AG04450 (cell line): ENCODE measurements at places on chromosomes 3 and 15.
A peak's percentile ranks its signal among the peaks of the same experiment; 100 is the strongest.

DNA sequence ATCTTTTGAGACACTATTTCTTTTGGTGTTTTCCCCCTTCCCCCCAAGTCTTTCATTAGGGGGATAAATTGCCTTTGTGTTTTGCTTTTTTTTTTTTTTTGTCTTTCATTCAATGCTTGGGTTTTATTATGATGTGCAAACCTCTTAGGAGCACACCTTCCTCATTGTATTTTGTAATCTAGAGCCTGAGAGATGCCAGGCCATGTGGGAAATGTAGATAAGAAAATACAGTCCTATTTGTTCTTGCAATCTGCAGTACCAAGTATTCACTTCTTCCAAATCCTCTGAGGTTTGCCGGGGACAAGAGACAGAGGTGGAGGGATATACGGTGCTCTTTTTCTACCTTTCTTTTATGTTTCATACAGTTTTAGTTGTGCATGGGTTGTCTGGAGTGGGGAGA, 66.7 kb downstream of the LARS2 start:
- no peak for DNase-seq

GRCh38 chr3:156298938-156299337, 178.6 kb downstream of the KCNAB1 start:
- DNase-seq, result no peak

- DNase-seq, result no peak
Observed at GRCh38 chr3:46110701-46111493, 83.6 kb upstream of the XCR1 start.

GRCh38 chr3:58151637-58152036, 59.1 kb downstream of the DNASE1L3 start:
- DNase-seq, result no peak

DNA sequence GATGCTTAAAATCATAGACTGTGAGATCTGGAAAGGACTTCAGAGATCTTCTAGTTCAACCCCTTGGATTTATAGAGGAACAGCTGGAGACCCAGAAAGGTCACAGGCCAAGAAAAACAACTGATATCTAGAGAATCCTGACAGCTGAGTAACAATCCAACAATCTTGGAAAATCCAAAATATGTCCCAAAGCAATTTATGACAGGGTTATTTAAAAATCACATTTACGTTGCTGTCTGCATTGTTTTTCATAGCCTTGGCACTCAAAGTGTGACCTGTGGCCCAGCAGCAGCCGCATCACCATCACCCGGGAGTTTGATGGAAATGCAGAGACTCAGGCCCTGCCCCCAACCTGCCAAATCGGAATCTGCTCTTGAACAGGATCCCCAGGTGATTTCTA, 78.8 kb downstream of the FBN1 start:
- no peak for DNase-seq

GRCh38 chr3:60365360-60365759, 885.9 kb downstream of the FHIT start:
- no peak for DNase-seq

DNA sequence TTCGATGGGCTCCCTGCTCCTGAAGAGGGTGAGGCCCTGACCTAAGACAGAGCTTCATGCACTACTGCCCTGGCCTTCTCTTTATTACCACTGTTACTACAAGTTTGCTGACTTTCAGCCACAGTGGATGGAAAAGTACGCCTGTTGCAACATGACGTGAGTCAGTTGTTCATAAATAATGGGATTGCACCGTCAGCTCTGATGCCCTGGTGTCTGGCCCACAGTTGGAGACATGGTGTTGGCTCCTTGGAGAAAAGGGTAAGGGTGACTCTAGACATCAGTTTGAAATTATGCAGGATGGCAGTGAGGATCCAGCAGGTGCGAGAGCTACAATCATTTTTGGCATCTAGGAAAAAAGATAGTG, 5.5 kb downstream of the PAQR5 start:
- peak; percentile 61 for DNase-seq

GRCh38 chr3:40623567-40623966, 98.8 kb downstream of the ZNF621 start:
- no peak for DNase-seq

DNA sequence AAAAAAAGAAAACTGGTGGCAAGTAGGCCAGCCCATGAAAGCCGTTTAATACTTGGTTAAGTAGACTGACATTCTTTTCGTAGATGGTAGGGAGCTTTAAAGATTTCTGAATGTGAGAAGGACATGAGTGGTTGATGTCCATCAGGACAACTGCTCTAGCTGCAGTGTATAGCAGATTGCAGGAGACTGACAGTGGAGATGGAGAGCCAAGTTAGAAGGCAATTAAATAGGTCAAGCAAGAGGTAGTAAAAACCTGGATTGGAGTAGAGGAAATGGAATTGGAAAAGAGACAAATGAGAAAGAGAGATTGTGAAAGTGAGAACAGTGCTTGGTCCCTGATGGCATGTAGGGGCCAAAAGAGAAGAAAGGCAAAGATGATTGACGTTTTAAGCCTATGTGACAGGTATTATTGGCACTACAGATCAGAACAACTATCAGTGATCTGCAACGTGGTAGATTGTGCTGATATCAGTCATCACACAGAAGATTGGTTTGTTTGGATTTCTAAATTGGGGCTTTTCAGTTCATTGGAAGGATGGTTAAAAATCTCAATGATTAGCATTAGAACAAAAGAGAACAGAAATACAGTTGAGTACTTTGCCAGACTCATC, 74.0 kb downstream of the CNTN4 start:
- DNase-seq, result no peak

DNA sequence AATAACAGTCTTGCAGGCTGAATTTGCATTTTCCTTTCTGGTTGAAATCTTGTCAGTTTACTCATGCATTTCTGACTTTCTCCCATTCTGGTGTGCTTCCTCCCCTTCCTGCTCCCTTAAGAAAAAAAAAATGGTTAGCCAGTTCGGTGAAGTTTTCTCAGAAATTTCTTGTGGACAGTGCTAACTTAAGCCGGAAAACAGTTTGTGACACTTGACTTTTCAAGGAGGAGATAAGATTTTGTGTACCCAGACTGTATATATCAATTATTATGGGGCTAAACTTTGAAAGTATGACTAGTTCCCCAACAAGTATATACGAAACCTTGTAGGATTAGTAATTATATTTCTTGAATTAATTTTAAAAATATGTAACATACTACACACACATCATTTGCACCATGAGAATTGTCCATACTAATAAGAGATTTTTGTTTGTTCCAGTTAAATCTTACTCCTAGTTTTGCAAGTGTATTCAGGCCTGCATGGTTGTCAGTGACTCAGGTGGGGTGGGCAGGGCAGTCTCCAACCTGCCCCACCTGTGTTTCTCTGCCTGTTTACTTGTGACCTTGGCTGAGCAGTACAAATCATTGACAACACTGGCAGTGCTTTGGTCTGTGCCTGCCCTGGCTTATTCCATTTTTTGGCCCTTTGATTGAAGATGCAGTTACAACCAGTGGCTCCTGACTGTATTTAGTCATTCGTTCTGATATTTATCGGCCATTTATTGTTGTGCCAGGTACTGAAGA, 19.1 kb downstream of the UBE2E1 start:
- no peak for DNase-seq

GRCh38 chr3:46634856-46635255, 22.5 kb downstream of the FAM240A start:
- DNase-seq, result no peak

GRCh38 chr3:193590088-193590856, 2.7 kb upstream of the OPA1 start:
- DNase-seq, result no peak

DNA sequence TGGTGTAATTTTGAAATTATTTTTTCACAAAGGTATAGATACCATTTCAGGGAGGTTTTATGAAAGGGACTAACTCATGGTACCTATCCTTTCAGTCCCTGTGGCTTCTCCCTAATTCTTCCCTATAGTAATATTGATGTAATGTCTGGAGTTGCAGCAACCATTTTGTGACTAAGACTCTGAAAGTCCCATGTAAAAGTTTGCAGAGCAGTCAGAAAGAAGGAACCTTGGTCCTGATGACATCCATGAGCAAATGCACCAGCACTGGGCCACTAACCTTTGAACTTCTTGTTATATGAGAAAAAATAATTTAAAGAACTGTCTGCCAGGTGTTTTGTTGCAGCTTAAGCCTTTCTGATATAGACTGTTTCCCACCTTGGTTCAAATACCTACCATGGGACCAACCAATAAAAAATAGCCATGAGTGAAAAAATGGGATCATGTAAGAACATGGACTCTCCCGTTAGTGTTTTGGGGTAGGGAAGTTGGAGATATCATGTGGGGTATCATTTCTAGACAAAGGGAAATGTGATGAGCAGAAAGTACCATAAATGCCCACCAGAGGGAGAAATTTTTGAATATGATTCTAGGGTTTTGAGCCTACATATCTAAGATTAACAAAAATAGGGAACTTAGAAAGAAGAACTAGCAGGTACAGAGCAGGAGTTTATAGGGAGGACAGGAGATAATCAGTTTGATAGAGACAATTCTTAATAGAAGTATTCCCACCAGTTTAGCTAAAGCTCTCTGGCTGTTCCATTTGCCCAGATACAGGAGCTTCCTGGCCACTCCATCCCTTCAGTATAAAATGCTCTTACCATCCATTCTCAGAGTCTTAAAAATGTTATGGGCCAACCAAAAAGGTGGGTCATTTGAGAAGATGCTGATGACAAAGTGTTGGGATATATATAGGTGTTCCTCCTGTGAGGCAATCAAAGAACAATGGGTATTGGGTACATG, 3.4 kb upstream of the CPOX start:
- DNase-seq, result no peak

DNA sequence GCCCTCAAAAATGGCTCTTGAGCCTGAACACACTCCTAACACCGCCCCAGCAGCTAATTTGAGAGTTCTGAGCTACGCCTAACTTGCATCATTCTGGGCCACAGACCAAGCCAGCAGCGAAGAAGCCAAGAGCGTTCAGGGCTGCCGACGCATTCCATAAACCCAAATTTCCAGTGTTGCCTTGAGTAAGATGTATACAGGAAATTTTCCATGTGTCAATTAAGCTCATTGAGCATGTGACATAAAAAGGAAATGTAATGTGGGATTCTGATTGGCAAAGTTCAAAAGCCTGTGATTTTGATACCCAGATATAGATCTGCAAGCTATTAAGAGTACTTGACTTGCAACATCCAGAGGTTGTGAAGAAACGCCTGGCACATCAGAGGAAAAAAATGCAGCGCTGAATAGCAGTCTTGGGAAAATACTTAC, 148.6 kb upstream of the NR2F2 start:
- DNase-seq, result peak; percentile 85

- no peak for DNase-seq
Observed at GRCh38 chr3:105369500-105370371, 3.0 kb downstream of the ALCAM start.

DNA sequence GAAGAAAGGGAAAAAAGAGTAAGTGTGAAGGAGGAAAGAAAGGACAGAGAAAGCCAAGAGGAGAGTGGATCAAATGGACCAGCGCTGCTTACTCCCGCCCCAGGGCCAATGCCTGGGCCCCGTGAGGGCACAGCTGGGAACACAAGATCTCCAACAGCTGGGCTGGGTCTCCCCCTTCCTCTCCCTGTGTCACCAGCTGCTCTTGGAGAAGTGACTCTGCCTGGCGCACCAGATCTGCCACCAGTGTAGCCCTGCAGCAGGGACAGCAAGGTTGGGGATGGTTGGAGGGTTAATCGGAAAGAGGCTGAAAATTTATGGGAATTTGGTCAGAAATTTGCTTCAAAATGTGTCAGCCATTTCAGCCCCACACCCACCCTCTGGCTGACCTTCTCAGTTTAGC, 8.4 kb downstream of the CDAN1 start:
- DNase-seq, result no peak

GRCh38 chr3:186298876-186299275, 63.2 kb downstream of the DGKG start:
- no peak for DNase-seq

DNA sequence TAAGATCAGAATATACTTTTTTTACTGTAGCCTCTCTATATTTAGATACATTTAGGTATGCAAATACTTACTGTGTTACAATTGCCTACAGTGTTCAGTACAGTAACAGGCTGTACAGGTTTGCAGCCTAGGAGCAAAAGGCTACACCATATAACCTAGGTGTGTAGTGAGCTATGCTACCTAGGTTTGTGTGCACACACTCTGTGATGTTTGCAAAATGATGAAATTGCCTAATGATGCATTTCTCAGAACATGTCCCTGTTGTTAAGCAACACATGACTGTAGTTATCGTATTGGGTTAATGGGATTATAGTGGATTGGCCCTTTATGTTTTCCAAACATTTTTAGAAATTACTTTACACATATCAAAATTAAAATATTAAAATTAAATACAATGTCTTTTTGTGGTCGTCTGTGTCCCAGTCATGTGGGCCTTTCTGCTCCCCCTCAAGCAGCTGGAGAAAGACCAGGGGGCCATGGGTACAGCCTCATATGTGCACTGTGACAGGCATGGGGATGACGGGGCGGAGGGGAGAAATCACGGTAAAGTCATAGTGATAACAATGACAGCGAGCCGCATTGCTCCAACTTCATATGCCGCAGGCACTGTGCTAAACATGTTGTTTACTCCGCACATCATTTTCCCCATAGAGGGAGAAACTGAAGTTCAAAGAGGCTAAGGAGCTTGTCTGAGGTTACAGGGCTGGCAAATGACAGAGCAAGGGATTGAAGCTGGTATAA, 27.4 kb upstream of the PLA2G4E start:
- DNase-seq, result no peak

DNA sequence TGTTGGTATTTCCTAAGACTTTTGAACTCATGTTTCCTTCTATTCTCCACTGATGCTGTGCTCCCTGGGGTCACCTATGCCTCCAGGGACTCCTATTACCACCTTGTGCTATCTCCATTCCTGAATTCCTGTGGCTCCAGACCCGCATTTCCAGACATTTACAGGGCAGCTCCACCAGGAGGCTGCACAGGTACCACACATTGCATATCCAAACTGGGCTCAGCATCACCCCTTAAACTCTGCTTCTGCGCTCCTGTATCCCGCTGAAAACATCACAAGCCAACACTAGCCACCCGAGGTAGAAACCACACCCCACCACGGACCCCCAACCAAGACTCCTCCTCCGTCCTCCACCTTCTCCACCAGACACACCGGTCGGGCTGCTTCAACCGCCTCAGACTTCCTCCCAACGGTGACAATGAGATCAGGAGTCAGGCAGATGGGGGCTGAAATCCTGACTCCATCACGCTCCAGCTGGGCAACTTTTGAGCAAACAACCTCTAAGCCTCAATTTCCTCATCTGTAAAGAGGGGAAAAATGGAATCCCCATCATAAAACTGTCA, 10.4 kb downstream of the TNK2 start:
- DNase-seq, result no peak

- no peak for DNase-seq
Observed at GRCh38 chr3:41304593-41304992, 105.3 kb downstream of the CTNNB1 start.

GRCh38 chr15:35003928-35004327, 15.8 kb upstream of the ZNF770 start:
- no peak for DNase-seq

GRCh38 chr15:60583946-60584345, 105.0 kb upstream of the ICE2 start:
- no peak for DNase-seq

DNA sequence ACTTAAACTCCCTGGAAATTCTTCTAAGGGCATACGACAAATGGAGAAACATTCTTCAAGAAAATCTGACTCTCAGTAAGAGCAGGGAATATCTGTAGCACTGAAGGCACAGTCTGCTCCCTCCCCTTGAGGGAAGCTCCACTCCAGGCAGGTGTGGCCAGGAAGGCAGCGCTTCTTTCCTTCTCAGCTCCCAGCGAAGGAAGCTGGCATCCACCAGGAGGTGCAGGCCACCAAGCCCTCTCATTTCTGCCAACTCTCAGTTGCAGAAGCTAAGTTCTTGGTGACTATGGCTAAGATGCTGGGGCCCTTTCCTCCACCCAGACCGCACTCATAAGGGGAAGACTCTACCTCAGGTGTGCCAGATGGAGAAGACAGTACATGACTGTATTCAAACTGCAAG, 37.7 kb upstream of the SLC41A3 start:
- no peak for DNase-seq

GRCh38 chr3:180630371-180630770, 28.4 kb downstream of the TTC14 start:
- DNase-seq, result no peak
